ENCODE measurements at places on chromosomes 1 and 21.
A peak's percentile ranks its signal among the peaks of the same experiment; 100 is the strongest.

- DNase-seq = no peak
Measured at GRCh38 chr1:224137518-224137917, 23.6 kb downstream of the FBXO28 start.

DNA sequence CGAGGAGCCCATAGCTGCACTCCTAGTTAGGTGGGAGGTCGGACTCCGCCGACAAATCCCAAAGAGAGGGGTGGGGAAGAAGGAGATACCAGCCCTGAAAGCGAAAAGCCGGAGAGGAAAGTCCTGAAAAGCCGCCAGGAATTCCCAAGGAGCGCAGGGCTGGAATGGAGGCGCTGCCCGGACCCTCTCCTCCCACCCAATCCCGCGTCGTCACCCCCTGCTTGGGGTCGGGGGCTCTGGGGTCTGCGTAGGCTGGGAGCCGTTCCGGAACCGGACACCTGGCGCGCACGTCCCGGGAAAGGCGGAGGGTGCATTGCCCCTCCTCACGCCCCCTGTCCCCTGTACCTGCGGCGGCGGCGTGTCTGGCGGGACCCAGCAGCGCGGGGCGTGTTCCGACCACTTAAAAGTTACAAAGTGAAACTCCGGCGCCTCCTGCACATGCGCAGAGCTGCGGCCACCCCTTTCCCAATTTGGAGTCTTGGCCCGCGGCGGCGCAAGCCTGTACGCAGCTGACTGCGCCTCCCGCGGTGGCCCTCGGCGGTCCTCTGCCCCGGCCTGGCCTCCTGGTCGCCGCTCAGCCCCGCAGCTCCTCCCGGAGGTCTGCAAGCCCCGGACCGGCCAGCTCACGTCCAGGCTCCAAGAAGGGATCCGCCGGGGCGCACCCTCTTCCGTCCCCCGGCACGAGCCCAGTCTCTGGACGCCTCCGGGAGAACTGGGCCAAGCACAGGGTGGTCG is at the start of gene TMEM63A:
Gene TMEM63A (minus strand): TSS at position 422 of the 735 bp plus-strand sequence. CDS start 4,800 bp downstream, outside the sequence.
- peak; percentile 94 for DNase-seq

- no peak for DNase-seq
Measured at GRCh38 chr21:41374867-41375533, 13.2 kb downstream of the MX2 start.

- peak; percentile 59 for DNase-seq
Measured at GRCh38 chr1:178706432-178706831, 18.6 kb upstream of the RALGPS2 start.

GRCh38 chr1:58250587-58250948 is 296.0 kb downstream of the OMA1 start:
- DNase-seq = no peak

DNA sequence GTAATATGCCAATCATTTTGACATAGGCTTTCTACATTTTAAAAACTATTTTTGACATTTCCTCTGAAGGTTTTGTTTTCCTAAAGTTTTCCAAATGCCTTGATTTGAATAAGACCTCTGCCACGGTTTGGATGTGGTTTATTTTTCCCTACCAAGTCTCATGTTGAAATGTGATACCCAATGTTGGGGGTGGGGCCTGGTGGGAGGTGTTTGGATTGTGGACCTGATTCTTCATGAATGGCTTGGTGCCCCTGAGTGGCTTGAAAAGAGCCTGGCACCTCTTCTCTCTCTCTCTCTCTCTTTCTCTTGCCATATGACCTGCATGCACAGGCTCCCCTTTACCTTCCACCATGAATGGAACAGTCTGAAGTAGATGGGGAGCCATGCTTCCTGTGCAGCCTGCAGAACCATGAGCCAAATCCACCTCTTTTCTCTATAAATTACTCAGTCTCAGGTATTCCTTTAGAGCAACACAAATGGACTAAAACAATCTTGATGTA is 14.8 kb downstream of the MMEL1 start:
- DNase-seq = no peak

- no peak for DNase-seq
Measured at GRCh38 chr21:44700101-44701022, 3.4 kb downstream of the KRTAP10-12 start.

GRCh38 chr1:58768971-58769808 is 14.7 kb downstream of the JUN start:
- peak; percentile 84 for DNase-seq

DNA sequence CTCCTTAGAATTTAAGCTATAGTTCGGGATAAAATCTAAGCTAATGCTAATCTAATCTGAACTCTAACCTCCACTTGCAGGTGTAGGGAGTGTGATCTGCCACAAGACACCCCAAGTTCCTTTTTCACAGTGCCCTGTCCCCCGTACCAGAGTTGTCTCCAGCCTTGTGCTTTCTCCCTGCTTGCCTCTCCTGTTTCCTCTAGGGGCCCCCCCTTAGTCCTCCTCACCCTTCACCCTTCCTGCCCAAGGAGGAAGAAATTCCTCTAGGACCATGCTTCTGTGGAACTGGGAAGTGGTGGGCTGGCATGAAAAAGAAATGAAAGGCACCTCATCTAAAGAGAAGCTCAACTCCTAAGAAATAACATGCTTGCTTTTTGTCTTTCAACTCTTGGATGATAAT is 50.2 kb upstream of the BCL9 start:
- DNase-seq = no peak

- no peak for DNase-seq
Measured at GRCh38 chr1:197781968-197782721, 6.9 kb upstream of the DENND1B start.

- DNase-seq = no peak
Measured at GRCh38 chr1:172654535-172654934, 4.4 kb upstream of the FASLG start.

GRCh38 chr1:228106800-228107054 is 2.4 kb downstream of the MRPL55 start:
- DNase-seq = no peak

- no peak for DNase-seq
Measured at GRCh38 chr1:200474633-200475032, 64.8 kb upstream of the ZNF281 start.

- no peak for DNase-seq
Measured at GRCh38 chr1:63200676-63201075, 121.7 kb upstream of the FOXD3 start.

DNA sequence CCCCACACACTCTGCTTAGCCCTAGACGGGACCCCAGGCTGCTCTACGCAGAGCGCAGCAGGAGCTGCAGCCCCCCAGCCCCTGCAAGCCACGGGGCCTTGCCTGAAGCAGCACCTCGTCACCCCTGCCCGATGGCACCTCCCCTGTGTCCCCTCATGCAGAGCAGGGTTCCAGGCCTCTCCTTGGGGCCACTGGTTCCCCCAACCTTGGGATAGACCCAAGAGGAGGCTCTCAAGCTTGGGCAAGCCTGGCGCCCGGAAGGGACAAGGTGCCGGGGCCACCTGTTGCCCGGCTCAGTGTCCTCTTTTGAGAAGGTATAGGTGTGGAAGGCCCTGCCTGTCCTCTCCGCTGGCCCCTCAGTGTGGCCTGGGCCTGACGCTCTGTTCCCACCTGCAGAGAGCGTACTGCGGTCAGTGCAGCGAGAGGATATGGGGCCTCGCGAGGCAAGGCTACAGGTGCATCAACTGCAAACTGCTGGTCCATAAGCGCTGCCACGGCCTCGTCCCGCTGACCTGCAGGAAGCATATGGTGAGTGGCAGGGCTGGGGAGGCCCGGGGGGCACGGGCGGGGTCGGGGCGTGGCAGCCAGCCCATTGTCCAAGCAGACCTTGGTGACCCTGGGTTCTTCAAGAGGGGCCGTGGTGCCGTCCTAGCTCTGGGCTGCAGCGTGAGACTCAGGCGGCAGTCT is 50.6 kb downstream of the FAAP20 start:
- no peak for DNase-seq

GRCh38 chr1:227797144-227797543 is 18.3 kb upstream of the PRSS38 start:
- DNase-seq = no peak

All from ovary (tissue), 10 donors.